GM06990 (cell line): ENCODE measurements at places on chromosomes 1 and 21.

DNA sequence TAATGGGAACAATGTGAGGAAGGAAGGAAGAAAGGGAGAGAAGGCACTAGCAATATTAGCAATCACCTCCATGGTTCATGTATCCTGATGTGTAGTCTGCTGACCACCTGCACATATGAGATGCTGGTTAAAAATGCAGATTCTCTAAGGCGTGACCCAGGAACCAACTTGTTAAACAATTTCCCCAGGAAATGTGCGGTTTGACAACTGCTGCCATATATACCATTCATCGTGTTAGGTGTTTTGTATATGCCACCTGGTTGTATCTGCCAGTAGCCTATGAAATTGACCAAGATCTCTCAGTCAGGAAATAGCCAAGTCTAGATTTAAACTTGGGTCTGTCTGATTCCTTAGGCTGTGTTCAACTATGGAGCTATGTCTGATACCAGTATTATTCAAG, 4.1 kb downstream of the SEMA4A start:
- no peak for DNase-seq

- DNase-seq: no peak
Measured at GRCh38 chr1:158334526-158335212, 3.3 kb upstream of the CD1B start.

GRCh38 chr1:56572334-56573050, 6.9 kb downstream of the PLPP3 start:
- no peak for DNase-seq

DNA sequence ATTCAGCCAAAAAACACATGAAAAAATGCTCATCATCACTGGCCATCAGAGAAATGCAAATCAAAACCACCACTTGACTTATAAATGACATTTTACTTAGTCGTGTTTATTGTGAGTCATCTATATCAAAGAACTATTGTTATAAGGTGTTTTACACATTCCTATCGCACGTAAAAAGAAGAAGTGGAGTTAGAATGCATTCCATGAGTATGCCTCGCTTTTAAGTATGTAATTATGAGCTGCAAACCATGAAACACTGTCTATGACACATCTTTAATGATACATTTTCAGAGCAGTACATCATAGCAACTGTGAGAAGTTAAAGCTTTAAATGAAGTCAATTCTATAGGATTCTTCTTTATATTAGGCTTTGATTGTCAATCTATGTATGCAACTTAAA, 614.3 kb upstream of the ADAMTS5 start:
- DNase-seq: no peak

DNA sequence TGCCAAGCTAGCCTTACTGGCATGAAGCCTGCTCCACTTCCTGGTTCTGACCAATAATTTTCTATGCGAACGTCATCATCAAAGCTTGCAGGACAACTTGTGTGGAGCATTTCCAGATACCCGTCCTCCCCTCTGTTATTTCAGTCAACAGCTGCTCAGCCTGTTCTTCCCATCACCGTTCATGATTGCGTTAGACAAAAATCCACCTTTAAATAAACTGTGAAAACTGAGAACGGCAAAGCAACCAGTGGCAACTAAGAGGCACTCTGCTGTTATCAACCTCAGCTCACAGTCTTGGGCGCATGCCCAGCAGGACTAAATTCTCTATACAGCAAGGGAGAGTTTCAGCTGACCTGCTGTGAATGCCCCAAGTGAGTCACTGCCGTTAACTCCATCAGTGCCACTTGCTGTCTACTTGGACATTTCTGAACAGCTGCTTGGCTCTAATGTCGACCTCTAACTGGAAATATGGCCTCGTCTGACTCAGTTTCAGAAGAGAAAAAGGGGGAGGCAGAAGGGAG, 207.4 kb upstream of the RUNX1 start:
- DNase-seq: no peak

DNA sequence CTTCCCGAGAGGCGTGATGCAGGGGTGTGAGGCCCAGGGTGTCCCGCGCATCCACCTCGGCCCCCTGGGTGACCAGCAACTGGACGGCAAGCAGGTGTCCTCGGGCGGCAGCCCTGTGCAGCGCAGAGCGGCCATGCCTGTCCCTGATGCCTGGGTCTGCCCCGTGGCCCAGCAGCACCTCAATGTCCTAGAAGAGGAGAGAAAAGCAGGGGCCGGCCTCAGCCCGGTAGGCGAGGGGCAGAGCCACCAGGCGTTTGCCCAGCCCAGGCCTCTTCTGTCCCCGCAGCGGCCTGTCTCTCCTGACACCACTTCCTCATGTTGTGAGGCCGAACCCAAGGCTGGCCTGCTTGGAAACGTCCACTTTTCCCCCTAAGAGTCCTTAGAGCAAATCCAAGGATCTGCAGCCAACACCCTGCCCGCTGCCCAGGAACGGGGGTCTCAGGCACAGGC, 1.7 kb downstream of the ANKRD65 start:
- DNase-seq: no peak

DNA sequence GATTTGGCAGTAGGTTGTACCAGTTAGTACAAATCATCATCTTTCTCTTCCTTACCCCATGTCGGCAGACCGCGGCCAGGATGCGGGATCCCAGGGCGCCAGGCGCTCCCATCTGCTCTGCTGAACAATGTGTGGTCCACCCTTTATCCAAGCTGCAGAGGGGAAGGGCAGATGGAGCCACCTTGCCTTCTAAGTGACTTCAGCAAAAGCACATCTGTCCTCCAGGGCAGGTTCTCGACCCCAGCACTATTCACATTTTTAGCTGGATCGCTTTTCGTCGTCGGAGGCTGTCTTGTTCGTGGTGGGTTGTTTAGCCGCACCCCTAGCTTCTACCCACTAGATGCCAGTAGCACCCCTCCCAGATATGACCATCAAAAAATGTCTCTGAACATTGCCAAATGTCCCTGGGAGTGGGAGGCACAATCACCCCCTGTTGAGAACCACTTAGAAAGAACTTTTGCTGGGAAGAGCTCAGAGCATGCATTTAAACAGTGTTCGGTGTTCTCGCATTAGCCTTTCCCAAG, 58.1 kb upstream of the SIM2 start:
- DNase-seq: no peak

DNA sequence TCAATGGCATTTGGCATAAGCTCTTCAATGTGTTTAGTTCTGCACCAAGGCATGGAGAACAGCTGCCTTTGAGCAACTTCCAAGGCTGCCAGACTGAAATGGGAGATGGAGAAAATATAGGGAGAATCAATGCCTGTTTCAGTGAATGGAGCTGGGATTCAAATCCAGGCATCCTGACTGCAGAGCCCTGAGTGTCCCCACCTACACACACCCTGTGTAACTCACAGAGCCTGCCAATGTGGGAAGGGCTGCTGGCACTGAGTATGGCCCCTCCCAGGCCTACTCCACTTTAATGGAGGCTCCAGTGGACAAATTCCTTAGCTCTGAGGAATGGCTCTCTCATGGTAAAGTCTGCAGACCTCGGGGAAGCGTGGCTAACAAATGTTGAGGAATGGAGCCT, 145.6 kb upstream of the TNR start:
- no peak for DNase-seq

- no peak for DNase-seq
Measured at GRCh38 chr21:42397746-42398394, 2.0 kb upstream of the TMPRSS3 start.

- peak; percentile 36 for DNase-seq
Measured at GRCh38 chr1:93021539-93022134, 57.4 kb upstream of the MTF2 start.

GRCh38 chr1:117826540-117827078, 102.8 kb downstream of the GDAP2 start:
- DNase-seq: no peak

DNA sequence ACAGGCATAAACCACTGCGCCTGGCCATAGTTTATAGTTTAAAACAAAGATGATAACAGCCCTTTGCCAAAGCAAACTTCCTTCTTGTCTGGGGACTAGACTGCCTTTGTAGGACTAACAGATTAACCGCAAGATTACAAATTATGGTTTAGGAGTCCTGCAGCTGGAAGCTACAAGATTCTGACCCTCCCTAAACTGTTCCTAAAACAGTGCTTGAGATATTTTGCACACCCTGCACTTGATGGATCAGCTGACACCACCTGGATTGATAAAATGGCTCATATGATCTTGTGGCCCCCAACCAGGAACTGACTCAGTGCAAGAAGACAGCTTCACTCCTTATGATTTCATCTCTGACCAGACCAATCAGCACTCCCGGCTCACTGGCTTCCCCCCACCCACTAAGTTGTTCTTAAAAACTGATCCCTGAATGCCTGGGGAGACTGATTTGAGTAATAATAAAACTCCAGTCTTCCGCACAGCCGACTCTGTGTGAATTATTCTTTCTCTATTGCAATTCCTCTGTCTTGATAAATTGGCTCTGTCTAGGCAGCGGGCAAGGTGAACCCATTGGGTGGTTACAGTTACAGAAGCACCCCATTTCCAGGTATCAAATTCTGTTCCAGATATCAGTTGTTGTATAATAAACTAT, 13.8 kb upstream of the RNF11 start:
- no peak for DNase-seq

DNA sequence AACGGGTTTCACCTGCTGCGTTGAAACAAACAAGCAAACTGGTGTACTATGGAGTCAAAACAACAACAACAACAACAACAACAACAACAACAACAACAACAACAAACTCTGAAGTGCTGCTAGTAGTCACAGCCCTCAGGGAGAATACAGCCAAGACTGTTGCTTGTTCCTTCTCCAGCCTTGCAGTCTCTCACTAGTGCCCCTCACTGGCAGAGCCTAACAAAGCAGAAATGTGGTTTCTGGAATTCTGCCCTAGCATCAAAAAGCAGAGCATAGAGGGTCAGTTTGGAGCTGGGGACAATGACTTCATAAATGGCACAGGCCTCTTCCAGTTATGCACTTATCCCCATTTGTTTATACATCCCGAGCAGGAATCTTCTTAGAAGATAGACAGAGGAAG, 187.4 kb downstream of the KCNK2 start:
- DNase-seq: no peak

DNA sequence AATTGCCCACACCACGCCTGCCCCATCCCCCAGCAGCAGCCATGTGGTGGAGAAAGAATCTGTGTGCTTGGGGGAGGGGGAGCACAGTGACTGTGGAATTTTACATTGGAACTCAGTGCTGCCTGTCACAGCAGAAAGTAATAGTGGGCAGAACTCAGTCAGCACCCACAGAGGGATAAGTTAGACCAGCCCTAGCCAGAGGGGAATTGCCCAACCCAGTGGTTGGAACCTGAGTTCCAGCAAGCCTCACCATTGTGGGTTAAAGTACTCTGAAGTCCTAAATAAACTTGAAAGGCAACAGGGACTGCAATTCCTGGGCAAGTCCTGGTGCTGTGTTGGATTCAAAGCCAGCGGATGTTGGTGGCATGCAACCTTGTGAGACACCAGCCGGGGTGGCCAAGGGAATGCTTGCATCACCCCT, 88.8 kb downstream of the MRPL39 start:
- no peak for DNase-seq

GRCh38 chr1:218482683-218483082, 137.5 kb downstream of the TGFB2 start:
- DNase-seq: no peak

DNA sequence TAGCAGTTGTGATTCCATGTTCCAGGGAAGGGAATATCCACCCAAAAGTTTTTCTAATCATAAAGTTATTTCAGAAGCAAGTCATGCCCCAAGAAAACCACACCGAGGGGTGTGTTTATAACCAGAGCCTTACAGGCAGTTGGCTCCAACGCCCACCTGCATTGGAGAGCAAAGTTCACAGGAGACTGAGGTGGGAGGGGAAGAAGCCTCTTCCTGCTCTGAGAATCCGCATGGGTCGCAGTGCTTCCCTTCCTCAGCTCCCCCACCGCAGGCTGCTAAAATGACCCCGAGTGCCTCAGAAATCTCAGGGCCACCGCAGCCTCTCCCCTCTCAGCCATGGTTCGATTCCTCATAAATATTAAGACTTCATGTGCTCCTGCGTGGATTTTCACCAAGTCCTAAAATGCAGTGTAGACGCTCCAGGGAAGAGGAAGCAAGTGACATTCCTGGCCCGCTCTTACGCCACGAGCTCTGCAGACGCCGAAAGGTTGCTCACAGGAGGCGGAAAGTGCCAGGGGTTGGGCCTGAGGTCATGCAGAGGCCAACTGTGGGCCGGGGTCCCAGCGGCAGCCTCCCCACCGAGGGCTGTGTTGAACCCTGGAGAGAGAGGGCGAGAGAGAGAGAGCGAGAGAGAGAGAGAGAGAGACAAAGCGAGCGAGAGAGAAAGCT, 13.4 kb upstream of the SPSB1 start:
- DNase-seq: no peak

DNA sequence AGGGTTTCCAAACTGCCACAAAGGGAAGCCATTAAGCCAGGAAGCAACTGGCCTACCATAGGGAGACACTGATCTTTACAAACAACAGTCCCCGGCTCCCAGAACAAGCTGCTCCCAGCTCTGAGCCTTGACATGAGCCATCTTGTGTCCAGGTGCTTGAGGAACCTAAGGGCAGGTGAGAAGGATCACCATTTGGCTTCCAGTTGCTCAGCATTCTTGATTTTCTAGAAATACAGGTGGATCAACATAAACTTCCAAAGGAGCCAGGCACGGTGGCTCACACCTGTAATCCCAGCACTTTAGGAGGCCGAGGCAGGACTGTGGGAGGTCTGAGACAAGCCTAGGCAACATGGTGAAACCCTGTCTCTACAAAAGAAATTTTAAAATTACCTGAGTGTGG, 21.6 kb downstream of the ZBTB17 start:
- no peak for DNase-seq

DNA sequence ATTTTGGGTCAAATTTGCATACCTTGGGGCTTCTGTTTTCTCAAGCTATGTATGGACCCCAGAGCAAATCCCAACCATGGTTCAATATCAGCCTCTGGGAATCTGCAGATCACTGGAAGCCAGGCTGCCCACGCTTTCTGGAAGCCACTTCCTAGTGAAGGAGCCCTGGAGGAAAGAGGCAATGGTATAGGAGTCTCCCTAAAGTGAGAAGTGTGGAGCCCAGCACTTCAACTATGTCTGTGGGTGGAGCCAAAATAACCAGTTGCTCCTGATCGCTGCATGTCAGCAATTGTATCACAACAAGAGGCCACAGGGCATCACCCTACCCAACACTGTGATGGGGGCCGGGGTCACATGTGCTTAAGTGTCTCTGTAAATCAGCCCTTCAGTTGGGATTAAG, 26.9 kb downstream of the ETS2 start:
- no peak for DNase-seq

- DNase-seq: no peak
Measured at GRCh38 chr1:99763956-99764355, 2.5 kb downstream of the FRRS1 start.

DNA sequence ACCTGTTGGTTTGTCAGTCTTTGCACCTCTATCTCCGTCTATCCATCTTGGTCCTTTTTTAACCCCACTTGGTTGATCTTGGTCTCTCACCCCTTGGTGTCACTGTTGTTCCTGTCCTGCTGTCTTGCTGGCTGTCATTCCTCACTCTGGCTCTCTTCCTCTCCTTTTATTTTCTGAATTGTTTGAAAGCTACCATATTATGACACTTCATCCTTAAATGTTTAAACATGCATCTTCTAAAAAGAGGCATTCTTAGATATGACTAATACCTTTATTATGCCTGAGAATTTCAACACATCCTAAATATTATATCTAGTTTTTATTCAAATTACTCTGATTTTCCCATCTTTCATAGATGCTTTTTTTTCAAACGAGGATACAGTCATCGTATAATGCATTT, 37.0 kb downstream of the BACH1 start:
- no peak for DNase-seq

GRCh38 chr1:202599669-202600431, 110.4 kb downstream of the SYT2 start:
- no peak for DNase-seq

GRCh38 chr1:175552306-175552705, 191.1 kb downstream of the TNR start:
- no peak for DNase-seq
